ENCODE measurements at places on chromosomes 4 and X.

DNA sequence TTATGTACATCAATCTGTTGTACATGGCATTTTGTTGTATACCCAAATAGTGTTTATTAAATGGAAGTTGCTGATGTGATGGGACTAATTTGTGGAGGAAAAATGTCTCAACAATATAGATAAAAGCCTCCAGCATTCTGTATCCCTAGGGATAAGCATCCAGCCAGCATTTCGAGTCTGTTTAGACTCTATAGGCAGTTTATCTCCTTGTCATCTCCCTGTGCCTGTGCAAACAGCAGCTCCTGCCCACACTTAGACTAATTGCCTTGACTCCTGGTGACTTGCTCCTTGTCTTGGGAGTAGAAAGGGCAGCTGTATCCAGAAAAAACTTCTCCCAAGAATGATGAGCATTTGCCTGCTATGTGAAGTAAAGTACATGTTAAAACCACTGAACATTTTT, 83.8 kb downstream of the DOCK11 start:
- no peak for DNase-seq

DNA sequence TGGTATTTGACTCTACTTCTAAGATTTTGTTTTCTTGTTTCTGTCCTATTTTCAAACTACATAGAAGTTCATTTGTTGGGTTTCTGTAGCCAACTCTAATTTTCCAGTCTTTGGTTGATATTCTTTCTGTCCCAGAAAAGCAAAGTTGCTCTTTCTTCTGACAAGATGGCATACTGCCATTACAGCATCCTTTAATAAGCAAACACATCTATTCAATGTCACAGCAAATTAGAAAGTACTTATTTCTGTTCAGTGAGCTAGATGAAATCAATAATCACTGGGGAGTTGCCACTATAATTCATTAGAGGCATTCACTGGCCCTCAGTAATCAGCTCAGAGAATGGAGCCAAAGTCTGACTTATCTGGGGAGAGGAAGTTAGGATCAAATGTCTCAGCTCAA, 1258.0 kb upstream of the IGFBP7 start:
- no peak for DNase-seq

GRCh38 chr4:35399912-35400311, 844.4 kb downstream of the ARAP2 start:
- no peak for DNase-seq

DNA sequence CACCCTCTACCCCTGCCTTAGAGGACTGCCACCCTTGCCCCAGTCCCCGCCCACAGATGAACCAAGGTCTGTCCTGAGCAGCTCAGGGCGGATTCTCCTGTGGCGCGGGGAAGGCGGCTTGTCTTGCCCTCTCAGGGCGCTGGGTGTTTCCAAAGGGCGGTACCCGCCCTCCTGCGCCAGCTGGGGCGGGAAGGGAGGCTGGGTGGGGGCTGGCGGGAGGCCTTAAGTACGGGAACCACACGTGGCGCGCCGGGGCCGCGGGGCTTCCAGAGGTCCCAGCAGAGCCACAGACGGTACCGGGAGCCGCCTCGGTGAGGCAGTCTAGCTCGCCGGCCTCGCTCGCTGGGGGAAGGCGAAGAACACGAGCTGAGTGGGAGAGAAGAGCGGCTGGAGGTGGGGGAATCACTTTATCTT, 361.1 kb downstream of the MID1IP1 start:
- no peak for DNase-seq

GRCh38 chr4:112119353-112119783, 25.9 kb upstream of the FAM241A start:
- DNase-seq: no peak

GRCh38 chr4:176969011-176969410, 176.3 kb upstream of the VEGFC start:
- DNase-seq: no peak

DNA sequence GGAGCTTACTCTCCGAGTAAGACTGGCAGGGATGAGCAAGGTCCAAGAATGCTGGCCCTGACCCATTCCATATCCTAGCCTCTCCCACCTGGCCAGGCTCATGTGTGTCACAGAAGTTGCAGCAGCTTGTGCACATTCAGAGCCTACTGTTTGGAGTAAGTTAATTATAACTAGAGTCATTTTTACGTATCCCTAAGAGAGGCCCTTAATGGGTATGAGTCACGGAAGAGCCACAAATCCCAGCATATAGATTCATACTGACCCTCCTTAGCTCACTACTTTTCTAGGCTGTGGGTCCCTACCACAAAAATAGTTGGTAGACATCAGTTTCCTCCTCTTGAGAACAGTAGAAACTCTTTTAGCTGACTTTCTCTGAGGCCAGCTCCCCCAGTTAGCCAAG, 118.3 kb upstream of the FRG1 start:
- DNase-seq: no peak
